ENCODE measurements at places on chromosomes 12 and 14.

GRCh38 chr14:76765461-76765931, 4.2 kb downstream of the VASH1 start:
- DNase-seq: no peak

GRCh38 chr14:71952381-71953363, 20.4 kb downstream of the RGS6 start:
- no peak for DNase-seq

- no peak for DNase-seq
Observed at GRCh38 chr12:68786929-68787328, 21.0 kb upstream of the MDM2 start.

- no peak for DNase-seq
Observed at GRCh38 chr14:79175671-79176070, 1005.5 kb downstream of the NRXN3 start.

DNA sequence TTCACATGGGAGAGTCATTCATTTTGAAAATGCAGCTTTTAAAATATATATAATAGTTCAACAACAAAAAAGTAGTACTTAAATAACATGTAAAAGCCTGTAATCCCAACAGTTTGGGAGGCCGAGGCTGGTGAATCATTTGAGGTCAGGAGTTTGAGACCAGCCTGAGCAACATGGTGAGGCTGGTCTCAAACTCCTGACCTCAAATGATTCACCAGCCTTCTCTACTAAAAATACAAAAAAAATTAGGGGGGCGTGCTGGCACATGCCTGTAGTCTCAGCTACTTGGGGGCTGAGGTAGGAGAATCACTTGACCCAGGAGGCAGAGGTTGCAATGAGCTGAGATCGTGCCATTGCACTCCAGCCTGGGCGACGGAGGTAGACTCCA, 256.3 kb upstream of the RGS6 start:
- DNase-seq: no peak

- no peak for DNase-seq
Observed at GRCh38 chr14:61644175-61644574, 51.1 kb upstream of the HIF1A start.

- DNase-seq: peak; percentile 33
Observed at GRCh38 chr12:88638966-88639760, 58.9 kb upstream of the KITLG start.

- no peak for DNase-seq
Observed at GRCh38 chr14:92928258-92928629, 5.3 kb downstream of the CHGA start.

DNA sequence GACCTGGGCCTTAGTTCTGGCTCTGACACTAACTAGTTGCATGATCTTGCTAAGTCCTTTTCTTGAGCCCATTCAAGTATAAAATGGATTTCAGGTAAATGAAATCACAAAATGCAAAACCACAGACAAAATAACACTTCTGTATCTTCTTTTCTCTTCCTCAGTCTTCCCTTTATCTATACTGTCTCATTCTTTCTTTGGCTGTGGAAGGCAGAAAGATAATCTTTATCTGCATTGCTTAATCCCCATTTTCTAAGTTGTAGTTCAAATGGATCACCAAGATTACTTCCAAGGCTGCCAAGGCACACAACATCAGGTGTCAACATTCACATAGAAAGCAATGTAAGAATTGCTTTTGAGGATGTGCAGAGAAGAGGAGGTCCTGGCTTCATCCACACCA, 30.3 kb downstream of the TESPA1 start:
- DNase-seq: no peak

DNA sequence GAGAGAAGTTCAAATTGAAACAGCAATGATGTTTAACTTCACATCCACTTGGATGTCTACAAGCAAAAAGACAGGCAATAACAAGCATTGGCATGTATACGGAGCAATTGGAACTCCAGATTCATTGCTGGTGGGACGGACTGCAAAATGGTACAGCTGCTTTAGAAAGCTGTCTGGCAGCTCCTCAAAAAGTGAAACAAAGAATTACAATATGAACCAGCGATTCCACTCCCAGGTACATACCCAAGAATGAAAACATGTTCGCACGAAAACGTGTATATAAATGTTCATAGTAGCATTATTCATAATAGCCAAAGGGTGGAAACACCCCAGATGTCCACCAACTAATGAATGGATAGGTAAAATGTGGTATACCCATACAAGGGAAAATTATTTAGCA, 125.7 kb downstream of the HMGA2 start:
- DNase-seq: no peak

- DNase-seq: peak; percentile 84
Observed at GRCh38 chr14:68146818-68147217, 327.2 kb downstream of the RAD51B start.

- DNase-seq: no peak
Observed at GRCh38 chr14:27845902-27846301, 920.7 kb upstream of the FOXG1 start.

GRCh38 chr12:20443792-20444191, 75.5 kb downstream of the PDE3A start:
- no peak for DNase-seq

DNA sequence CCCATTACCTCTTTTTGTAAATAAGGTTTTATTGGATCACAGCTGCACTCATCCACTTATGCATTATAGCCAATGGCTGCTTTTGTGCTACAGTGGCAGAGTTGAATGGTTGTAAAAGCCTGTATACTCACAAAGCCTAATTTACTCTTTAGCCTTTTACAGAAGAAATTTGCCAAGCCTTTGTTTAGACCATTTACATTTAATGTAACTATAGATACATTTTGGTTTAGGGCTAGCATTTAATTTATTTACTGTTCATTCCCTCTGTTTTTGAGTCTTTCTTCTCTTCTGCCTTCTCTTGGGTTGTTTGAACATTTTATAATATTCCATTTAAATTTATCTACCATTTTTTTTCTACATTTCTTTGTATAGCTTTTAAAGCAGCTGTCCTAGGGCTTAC, 217.1 kb upstream of the AMIGO2 start:
- no peak for DNase-seq

- no peak for DNase-seq
Observed at GRCh38 chr14:51002406-51002999, 58.2 kb upstream of the PYGL start.

GRCh38 chr12:88575361-88575970, 4.8 kb downstream of the KITLG start:
- no peak for DNase-seq

- DNase-seq: no peak
Observed at GRCh38 chr14:81384900-81385299, 15.2 kb downstream of the STON2 start.

GRCh38 chr12:91413581-91414546, 231.2 kb upstream of the DCN start:
- DNase-seq: peak; percentile 50
